ENCODE measurements at places on chromosomes 1 and 21. TPM values are rescaled to one million over a fixed set of nuclear protein-coding genes. Genes with fewer than 3 reads are reported as not detected.
A peak's percentile ranks its signal among the peaks of the same experiment; 100 is the strongest.

DNA sequence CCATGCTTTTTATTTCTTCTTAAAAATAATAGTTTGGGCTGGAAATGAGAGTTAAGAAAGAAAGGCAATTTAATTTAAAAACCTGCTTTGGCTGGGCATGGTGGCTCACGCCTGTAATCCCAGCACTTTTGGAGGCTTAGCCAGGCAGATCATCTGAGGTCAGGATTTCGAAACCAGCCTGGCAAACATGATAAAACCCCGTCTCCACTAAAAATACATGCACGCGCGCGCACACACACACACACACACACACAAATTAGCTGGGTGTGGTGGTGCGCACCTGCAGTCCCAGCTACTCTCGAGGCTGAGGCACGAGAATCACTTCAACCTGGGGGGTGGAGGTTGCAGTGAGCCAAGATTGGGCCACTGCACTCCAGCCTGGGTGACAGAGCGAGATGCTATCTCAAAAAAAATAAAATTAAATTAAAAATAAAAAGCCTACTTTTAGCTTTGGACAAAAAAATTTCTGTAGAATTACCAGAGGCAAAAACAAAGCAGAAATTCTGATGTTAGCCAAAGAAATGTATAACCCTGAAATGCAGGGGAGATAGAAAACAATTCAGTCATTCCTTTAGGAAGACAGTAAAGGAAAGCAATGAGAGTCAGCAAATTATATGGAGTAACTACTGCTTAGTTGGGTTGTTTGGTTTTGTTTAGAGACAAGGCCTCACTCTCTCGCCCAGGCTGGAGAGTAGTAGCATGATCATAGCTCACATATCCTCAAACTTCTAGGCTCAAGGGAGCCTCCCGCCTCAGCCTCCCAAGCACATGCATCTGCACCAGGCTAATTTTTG, 15.7 kb upstream of the IPP start:
- ATAC-seq: no peak

DNA sequence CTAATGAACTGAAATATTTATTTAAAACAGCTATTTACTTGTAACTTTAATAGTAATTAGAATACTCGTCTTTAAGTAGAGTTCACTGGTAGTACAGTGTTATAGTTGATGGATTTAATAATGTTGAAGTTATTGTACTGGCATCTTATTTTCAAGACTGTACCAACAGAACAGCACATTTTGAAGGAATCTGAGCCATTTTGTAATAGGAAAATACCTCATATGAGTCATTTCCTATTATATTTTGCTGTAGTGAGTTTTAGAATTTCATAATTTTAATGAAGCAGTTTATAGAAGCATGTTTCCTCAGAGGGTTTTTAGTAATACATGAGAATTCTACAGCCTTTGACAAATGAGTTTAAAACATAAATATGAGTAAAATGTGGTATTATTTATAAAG, 258.3 kb downstream of the OLFM3 start:
- ATAC-seq: no peak

The CDA gene
- total RNA-seq: not detected

DNA sequence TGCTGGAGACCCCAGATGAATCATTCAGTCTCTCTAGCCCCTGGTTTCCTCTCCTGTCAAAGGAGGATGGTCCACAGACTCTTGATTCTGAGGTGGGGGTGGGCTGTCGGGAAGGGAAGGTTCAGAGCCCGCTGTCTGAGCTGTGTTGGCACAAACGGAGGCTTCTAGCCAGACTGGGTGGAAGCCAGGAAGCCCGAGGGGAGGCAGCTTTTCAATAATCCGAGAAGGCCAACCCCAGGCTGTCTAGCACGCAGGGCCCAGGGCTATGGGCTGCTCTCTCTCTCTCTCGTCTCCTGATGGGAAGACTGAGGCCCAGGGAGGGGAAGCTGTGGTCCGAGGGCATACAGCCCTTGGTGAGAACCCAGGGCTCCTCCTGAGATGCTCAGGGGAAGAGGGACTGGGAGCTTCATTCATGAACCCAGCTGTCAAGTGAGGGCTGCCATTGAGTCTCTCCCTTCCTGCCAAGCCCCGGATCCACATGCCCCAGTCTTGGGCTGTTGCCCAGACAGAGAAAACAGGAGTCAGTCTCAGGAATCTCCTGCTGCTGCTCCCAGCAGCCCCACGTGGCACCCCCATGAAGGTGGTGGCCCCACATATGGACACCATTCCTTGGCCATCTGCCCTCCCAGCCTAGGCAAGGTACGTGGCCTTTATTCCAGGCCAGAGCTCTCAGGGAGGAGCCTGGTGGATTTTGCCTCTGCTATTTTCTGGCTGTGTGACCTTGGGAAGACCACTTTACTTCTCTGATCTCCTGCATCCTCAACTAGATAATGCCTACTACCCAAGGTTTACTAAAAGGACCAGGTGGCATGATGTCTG, 44.4 kb downstream of the RAP1GAP start:
- no peak for ATAC-seq

The DMBX1 gene
- total RNA-seq: 0.15 TPM

- peak; percentile 76 for ATAC-seq
These were observed 36.1 kb upstream of the KHDRBS1 start for GRCh38 chr1:31977385-31978131.

GRCh38 chr1:106266786-106267185, 789.7 kb upstream of the PRMT6 start:
- no peak for ATAC-seq

DNA sequence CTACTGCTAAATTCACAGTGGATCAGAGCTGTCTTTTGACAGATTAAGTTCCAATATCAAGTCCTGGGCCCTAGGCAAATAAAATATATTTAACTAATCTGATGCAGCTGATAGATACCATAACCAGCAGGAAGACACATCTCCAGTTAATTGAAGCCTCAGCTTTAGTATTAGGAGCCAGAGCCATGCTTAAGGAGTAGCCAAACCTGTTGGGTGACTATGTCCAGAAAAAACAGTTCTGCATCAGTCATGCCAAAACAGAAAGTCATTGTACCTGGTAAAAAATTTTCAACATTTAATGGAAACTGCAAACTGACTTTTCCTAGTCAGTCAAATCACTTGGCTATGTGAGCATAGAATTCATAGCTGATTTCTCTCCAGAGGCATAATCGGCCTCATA, 200.5 kb upstream of the RUNX1 start:
- no peak for ATAC-seq

GRCh38 chr21:29074007-29074376, 544 bp upstream of the CCT8 start:
- ATAC-seq: peak; percentile 58

GRCh38 chr1:9186082-9186859, 48.3 kb upstream of the H6PD start:
- ATAC-seq: no peak

GRCh38 chr1:201405484-201405831, 6.3 kb upstream of the LAD1 start:
- no peak for ATAC-seq

- no peak for ATAC-seq
These were observed 72.1 kb downstream of the SYT14 start for GRCh38 chr1:210010161-210010560.

DNA sequence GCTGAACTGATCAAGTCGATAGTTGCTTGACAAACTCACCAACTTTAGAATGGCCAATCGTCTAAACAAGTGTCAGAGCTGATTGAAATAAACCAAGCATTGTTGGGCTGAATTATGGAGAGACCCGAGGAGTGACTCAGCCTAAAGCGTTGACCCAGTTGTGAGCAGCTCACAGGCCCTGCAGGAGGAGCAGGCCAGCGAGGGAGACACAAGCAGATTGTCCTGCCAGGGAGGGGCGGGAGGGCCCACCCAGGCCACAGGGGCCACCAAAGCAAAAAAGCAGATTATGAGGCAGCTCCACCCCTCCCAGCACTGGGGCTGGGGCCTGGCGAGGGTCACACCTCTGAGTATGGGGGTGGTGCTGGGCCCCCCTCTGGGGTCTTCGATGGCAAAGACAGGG, 10.1 kb upstream of the MATN1 start:
- peak; percentile 69 for ATAC-seq

GRCh38 chr1:212515329-212515760, 82.6 kb downstream of the NENF start:
- peak; percentile 15 for ATAC-seq

DNA sequence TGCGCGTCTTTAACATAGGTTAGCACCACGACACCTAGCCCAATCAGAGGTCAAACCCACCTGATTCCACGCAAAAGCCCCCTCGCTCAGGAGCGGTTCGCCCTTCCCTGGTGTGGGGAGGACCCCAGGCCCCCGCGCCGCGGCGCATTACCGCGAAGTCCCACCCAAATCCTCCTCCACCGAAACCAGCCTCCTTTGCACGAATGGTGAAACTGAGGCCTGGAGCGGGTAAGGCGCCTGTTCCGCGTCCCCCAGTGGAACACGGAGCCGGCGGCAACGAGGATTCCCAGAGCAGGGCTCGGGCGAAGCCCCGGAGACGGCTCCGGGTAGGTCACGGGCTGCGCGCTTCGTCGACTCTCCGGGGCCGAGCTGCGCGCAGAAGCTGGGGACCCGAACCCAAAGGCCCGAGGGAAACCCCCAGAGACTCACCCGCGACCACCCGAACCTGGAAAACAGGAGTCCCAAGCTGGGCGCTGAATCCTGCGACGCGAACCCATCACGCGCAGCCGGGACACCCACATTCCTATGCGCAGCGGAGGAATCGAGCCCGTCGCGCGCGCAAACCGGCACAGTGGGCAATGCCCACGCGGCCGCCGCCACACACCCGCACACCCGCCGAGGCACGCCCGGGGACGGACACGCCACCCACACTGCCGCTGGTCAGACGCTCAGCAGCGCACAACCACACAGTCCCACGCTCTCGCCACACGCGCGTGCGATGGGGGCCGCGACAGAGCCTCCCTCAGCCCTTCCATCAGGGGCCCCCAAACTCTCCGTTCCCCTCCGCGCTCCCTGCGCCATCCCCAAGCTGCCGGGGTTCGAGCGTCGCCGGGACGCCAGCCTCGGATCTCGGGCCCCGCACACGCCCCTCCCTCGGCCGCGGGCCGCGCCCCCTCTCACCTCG, 507 bp downstream of the GLIS1 start:
- ATAC-seq: peak; percentile 42

- peak; percentile 41 for ATAC-seq
These were observed 55.4 kb downstream of the ARHGEF10L start for GRCh38 chr1:17594690-17595601.

GRCh38 chr1:230301822-230302221, 124.3 kb downstream of the PGBD5 start:
- ATAC-seq: peak; percentile 46

GRCh38 chr1:167462341-167462740, 56.0 kb downstream of the CD247 start:
- ATAC-seq: no peak

Data from motor neuron (in vitro differentiated cells).